ENCODE measurements at places on chromosomes 3 and 15. TPM values are rescaled to one million over a fixed set of nuclear protein-coding genes. Genes with fewer than 3 reads are reported as not detected.
A peak's percentile ranks its signal among the peaks of the same experiment; 100 is the strongest.

DNA sequence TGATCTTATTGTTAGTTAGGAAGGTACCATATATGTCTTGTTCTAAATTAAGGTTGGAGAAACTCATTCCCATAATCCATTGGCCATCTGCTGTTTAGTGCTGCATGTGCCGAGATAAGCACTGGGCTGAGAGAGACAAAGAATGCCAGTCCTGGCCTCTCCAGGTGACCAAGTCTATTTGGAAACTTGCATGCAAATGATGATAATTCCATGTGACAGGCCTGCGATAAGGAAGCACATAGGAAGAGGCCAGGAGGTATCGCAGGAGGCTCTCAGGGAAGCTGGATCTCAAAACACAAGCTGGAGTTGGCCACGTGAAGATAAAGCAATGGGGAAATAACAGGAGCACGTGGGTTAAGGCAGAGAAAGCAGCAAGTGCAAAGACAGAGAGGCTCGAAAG lies 39.7 kb downstream of the MYO5C start:
- DNase-seq, result no peak

GRCh38 chr15:59339252-59339672 lies 33.4 kb downstream of the MYO1E start:
- DNase-seq, result no peak

Gene PLA2G4E
- polyA plus RNA-seq, result 0.50 TPM

Gene ERICH6
- not detected for polyA plus RNA-seq

GRCh38 chr3:160163229-160163878 lies 61.9 kb upstream of the C3orf80 start:
- DNase-seq, result peak; percentile 6

Gene GPR62
- polyA plus RNA-seq, result 0.42 TPM

DNA sequence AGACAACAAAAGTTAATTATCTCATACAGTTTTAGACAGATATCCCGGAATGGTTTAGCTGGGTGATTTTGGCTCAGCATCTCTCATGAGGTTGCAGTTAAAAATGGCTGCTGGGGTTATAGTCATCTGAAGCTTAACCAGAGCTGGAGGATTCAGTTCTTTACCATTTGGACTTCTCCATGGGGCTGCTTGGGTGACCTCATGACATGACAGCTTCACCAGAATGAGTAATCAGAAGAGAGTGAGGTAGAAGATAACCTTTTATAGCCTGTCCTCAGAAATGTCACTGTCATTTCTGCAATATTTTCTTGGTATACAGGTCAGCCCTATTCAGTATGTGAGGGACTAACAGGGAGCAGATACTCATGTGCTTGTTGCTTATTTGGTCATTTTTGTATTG lies 30.9 kb downstream of the TFG start:
- DNase-seq, result no peak

- peak; percentile 32 for DNase-seq
Observed at GRCh38 chr3:22947851-22948250, 255.3 kb upstream of the UBE2E2 start.

Gene OIP5
- polyA plus RNA-seq, result 4.8 TPM
